NAMALWA (cell line): ENCODE measurements at places on chromosomes 2 and 18.
A peak's percentile ranks its signal among the peaks of the same experiment; 100 is the strongest.

DNA sequence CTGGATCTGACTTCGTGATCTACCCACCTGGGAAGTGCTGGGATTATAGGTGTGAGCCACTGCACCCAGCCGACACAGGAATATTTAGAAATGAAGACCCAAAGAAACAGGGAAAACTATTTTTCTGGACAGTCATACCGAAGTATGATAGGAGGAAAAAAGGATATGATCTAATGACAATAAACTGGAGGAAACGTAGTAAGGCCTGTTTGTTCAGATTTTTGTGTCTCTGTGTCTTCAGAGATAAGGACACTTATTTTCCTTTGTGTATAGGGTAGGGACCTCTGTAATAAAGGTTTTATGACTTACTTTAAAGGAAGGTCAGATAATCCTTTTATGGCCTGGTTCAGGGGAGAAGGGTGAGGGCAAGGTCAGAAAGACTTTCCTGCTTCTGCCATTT, 55.9 kb downstream of the GTF2A1L start:
- DNase-seq, result no peak

DNA sequence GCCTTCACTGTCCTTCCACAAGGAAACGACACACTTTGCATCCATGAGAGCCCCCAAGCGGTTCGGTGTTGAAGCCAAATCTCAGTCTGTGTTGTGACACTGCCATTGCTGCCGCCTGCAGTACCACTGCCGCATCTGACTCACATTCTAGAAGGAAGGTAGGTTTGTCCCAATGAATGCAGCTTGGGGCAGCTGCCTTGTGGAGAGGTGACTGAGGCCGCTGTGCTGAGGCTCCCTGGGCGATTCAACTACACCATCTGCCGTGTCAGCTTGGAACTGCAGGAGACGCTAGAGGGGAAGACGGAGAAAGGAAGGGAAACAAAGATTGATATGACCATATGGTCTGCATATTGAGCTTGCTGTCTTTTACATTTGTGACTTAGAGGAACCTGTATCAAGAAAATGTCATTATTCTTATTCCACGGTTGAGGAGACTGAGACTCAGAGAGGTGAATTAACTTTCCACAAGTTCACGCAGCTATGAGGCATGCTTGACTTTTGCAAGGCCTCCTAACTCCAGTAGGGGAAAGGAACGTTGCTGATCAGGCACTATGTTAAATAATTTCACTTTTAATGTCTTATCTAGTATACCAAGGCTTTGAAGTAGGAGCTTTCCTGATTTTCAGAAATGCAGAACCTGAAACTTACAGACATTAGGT, 43.5 kb upstream of the LMAN1 start:
- peak; percentile 99 for DNase-seq

DNA sequence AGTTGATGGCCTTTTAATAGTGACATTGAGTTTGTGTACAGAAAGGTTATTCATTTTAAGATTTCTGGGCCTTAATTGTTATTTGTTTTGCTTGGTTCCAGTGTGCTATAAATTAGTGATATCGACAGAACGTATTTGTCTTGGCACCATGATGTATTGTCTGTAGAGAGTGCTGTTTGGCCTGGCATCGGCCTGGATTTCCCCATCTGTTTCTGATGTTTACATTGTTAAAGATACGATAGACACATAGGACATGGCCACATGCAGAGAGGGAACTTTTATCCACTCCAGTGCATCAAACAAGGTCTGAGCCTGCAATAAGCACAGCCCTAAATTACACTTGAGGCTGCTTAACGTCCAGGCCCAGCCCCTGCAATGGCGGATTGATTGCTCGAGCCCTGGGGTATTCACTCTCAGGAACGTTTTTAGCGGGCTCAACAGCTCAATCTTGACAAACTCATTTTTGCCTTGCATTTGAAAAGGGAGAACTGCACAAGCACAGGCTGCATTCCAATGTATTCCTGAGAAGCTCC, 144.7 kb downstream of the SLC4A3 start:
- DNase-seq, result no peak

DNA sequence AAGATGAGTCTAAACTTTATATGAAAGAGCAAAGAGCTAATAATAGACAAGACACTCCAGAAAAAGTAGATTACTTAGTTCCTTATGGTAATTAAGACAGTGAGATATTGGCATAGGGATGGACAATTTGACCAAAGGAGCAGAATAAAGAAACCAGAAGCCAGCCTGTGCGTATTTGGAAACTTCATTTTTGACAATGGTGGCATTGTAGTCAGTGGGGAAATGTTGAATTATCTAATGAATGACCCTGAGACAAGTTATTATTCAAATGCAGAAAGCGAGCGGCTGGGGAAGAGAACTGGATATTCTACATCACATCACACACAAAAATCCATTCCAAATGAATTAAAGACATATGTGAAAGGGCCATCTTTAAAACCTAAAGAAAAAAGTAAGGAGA, 144.3 kb downstream of the DTNB start:
- DNase-seq, result no peak

DNA sequence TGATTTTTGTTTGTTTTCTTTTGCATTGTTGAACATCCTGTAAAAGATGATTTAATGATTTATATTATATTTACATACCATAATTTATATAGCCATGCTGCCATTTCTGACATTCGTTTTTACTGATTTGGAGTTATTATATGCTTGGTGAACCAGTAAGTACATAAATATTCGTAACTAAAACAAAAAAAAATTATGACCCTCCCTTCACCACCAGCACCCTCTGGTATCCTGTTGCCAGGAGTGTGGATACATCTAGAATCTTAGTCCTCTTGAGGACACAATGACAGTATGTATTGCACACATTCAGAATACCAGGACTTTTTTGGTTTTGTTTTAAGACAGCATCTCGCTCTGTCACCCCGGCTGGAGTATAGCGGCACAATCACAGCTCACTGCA, 43.9 kb upstream of the B3GNT7 start:
- no peak for DNase-seq

DNA sequence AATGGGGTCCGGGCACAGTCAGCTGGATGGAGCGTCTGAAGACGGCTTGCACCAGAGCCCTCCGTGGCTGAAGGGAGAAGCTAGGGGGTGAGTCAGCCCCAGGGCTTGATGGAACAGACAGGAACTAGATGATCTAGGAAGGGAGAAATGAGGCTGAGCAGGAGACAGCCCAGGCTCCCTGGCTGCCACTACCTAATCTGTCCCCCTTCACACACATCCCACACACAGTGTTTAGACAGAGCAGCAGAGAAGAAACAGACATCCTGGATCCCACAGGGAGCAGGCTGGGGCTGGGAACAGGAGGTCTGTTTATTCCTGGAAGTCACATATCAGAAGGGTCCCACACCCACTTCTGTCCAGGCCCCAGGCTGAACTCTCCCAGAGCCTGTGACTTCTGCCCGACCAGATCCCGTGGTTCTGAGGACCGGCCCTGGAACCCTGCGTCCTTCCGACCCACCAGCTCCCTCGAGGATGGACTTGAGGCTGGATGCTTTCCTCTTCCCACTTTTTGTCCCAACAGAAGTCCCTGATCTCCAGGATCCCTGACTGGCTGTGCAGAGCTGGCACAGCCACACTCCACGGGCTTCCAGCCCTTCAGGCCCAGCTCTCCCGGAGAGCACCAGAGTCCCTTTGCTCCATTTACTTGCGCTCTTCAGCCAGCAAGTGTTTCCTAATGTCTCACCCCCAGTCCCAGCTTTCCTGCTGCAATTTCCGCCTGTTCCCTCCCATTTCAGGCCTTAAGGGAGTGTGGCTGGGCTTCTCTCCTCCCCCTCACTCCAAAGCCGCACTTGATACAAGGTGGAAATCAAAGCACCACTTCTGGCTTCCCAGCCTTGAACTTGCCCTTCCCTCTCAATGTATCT, 1.5 kb upstream of the GPBAR1 start:
- no peak for DNase-seq

GRCh38 chr2:195659982-195660890, 3.2 kb downstream of the SLC39A10 start:
- DNase-seq, result peak; percentile 86

GRCh38 chr2:190528521-190529001, 6.0 kb downstream of the NEMP2 start:
- DNase-seq, result no peak

DNA sequence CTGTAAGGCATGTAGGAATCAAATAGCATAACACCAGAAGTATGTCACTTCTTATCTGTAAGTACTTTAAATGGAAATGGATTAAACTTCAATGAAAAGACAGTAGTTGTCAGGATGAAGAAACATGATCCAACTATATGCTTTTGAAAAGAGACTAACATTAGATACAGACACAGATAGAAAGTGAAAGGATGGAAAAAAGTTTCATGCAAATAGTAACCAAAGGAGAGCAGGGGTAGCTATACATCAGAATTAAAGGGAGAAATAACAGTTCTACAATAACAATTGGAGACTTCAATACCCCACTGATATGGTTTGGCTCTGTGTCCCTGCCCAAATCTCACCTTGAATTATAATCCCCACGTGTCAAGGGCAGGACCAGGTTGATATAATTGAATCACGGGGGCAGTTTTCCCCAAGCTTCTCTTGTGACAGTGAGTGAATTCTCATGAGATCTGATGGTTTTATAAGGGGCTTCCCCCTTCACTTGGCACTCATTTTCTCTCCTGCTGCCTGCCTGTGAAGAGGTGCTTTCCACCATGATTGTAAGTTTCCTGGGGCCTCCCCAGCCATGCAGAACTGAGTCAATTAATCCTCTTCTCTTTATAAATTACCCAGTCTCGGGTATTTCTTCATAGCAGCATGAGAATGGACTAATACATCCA, 205.4 kb upstream of the CDH2 start:
- DNase-seq, result no peak

- DNase-seq, result no peak
Measured at GRCh38 chr18:45207328-45207727, 407.9 kb upstream of the SLC14A2 start.

GRCh38 chr2:241721852-241722251, 12.6 kb upstream of the D2HGDH start:
- DNase-seq, result no peak

GRCh38 chr2:8677646-8678592, 3.9 kb upstream of the ID2 start:
- DNase-seq, result peak; percentile 64

DNA sequence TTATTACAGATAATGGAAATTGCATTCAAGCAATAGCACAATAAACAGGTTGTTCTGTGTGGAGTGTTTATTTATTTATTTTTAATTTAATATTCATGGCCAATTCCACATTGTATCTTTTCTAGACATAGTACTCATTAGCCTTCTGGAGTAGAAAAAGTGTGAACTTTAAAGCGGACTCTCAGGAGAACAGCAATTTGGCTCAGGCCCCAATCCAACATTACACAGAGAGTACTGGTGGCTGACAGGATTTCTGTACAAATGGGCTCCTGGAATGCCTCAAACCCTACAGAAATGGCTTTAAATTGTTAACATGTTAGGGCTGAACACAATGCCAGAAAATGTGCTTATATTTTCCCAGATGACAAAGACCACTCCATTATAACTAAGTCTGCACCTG, 533.9 kb upstream of the NXPH2 start:
- DNase-seq, result no peak

- no peak for DNase-seq
Measured at GRCh38 chr2:45067859-45068570, 58.8 kb upstream of the SIX2 start.

DNA sequence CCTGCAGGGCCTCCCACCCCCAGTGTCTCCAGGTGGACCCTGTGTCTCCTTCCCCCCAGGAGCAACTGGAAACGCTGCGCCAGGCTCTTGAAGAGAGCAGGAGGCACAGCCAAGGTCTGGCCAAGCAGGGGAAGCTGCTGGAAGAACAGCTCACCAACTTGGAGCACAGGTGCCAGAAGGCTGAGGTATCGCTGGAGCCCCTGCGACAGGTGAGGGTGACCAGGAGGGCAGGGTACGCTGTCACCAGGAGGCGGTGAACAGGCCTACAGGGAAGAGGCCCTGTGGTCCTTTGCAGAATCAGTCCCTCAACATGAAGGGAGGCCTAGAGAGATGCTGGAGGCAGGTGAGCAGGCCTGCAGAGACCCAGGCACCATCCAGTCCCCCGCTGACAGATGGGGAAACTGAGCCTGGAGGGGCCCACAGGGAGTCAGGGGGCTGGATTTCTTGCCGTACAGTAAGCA, 15.6 kb upstream of the SNED1 start:
- DNase-seq, result no peak

GRCh38 chr2:10142640-10142965, 20.1 kb downstream of the RRM2 start:
- DNase-seq, result no peak

- peak; percentile 98 for DNase-seq
Measured at GRCh38 chr2:64914735-64915509, 74.3 kb upstream of the SLC1A4 start.

DNA sequence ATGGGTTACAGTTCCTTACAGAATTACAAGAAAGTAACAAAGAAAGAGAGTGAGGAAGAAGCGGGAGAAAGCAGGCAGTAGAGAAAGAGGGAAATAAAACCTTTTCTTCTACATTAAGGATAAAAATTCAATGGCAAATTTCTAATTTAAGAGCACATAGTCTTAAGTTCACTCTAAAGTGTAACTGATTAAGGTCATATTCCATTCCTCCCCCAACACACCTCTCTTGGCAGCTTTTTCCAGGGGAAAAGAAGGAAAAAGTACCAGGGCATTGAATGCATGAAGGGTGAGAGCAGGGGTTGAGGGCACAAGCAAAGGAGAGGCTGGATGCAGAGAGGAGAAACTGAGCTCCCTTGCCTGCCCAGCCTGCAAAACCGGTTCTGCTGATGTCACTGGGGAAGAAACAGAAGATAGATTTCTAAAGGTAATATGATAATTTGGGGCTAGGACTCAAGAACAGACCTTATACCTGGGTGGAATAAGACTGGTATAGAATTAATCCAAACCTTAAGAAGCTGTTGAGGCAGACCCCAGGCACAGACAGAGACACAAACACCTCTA, 4.6 kb downstream of the ACMSD start:
- no peak for DNase-seq

GRCh38 chr2:75833386-75833785, 122.7 kb upstream of the GCFC2 start:
- no peak for DNase-seq

DNA sequence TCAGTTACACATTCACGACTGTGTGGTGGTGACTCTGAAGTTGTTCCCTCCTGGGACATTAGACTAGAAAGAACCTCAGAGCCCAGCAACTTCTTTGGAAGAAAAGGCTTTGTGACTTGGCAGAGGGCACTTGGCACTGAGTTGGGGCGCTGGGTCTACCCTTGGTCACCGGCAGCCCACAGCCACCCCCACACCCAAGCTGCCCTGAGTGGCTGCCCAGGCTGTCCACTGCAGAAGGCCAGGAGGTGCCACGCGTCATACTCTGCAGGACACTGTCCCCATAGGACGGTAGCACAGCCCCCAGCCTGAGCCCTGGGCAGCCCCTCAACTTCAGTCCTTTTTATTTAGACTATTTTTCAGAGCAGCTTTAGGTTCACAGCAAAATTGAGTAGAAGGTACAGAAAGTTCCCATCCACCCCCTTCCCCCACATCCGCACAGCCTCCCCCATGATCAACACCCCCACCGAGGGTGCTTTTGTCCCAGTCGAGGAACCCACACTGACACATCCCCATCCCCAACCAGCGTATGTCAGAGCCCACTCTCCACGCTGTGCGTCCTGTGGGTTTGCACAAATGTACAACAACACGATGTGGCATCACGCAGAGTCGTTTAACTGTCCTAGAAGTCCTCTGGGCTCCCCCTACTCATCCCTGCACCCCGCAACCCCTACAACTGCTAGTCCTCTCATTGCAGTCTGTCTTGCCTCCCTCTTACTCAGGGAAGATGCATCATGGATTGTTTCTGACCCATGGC, 1.1 kb downstream of the PRLH start:
- DNase-seq, result no peak
